ENCODE measurements at places on chromosomes 11 and 22.

DNA sequence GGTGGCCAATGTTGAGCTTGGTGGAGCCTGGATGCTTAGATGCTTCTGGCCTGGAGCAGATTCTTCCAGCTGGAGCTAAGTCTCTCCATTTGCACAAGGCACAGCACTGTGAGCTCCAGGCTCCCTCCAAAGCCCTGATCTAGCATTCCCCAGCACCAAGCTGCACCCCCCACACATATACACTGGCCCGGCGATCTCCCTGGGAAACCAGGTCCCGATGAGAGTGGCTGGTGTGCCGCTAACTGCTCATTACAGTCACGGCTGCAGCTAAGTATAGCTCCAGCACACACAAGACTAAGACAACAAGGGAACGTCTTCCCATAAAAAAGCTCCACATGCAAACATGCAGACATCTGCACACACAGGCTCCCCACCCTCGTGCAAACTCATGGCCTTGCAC lies 17.6 kb downstream of the KCNC1 start:
- no peak for DNase-seq

DNA sequence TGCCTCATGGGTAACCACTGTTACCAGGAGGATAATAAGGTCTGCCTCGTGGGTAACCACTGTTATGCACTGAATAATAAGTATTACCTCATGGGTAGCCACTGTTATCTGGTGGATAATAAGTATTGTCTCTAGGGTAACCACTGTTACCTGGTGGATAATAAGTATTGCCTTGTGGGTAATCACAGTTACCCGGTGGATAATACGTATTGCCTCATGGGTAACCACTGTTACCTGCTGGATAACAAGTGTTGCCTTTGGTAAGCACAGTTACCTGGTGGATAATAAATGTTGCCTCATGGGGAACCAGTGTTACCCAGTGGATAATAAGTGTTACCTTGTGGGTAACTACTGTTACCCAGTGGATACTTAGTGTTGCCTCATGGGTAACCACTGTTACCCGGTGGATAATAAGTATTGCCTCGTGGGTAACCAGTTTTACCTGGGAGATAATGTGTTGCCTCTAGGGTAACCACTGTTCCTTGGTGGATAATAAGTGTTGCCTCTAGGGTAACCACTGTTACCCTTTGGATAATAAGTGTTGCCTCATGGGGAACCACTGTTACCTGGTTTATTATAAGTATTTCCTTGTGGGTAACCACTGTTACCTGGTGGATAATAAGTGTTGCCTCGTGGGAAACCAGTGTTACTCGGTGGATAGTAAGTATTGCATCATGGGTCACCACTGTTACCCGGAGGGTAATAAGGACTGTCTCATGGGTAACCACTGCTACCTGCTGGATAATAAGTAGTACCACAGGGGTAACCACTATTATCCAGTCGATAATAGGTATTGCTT lies 10.6 kb upstream of the NXPE4 start:
- DNase-seq = no peak

DNA sequence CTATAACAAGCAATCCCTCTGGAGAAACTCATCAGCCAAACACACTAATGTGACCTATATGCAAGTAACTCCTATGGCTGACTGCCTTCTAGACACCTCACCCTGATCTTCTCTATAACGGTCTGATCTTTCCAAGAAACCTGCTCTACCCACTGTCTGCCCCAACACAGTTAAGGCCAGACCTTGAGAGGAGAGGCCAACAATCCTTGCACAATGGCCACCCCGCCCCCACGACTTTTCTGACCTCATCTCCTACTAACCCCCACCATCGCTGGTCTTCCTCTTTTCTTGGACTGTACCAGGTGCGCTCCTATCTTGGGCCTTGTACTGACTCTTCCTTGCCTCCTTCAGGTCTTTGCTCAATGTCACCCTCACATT lies 12.5 kb downstream of the HIRA start:
- DNase-seq = no peak

DNA sequence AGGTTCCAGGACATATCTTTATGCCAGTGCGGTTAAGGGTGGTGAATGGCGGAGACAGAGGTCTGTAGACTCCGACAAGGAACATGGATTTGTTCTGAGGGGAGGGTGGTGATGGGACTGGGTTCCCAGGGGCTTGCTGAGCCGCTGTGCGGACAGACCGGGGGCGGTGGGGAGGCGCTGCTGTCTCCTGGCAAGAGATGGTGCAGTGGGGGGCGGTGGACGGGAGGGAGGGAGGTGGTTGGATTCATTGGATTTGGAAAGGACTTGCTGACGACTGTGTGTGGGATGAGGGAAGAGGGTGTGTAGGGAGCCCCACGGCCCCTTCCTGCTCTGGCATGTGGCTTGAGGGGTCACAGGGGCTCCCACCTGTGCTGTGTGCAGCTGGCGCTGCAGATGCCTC lies 43.2 kb downstream of the FLRT1 start:
- no peak for DNase-seq

DNA sequence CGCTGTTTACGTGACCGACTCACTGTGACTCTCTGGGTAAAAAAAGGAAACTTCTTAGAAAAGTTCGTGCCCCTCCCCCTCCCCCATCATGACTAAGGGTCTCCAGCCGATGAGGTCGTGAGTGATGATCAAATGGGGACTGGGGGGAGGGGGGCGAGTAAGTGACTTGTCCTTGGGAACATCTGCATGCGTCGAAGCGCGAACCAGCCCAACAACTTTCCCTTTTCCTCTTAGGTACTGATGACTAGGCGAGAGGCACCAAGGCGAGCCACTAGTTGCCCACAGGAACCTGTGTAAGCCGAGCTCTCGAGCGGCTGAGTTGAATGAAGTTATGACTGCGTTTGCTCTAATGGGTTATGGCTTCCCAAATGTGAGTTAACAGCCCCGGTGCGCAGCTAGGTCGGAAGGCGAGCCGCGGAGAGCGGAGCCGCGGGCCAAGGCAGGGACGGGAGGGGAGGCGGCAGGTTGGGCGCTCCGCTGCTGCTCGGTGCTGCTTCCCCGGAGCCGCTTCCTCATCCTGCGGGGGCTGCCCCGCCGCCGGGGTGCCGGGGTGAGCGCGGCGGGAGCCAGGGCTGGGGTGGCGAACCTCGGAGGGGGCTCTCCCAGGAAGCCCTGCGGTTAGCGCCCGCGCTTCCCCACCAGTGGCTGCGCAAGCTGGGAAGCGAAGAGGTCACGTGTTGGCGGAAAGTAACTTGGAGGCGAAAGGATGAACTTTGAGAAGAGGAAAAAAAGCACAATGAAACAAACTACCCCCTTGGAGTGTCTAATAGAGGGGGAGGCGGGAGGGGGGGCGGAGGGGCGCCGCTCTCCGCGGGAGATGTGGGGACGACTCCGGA lies 22.1 kb upstream of the BDNF start:
- DNase-seq = no peak

- DNase-seq = no peak
Observed at GRCh38 chr11:12380565-12381325, 3.4 kb downstream of the PARVA start.

GRCh38 chr11:67062526-67063373 lies 6.1 kb downstream of the RHOD start:
- no peak for DNase-seq

DNA sequence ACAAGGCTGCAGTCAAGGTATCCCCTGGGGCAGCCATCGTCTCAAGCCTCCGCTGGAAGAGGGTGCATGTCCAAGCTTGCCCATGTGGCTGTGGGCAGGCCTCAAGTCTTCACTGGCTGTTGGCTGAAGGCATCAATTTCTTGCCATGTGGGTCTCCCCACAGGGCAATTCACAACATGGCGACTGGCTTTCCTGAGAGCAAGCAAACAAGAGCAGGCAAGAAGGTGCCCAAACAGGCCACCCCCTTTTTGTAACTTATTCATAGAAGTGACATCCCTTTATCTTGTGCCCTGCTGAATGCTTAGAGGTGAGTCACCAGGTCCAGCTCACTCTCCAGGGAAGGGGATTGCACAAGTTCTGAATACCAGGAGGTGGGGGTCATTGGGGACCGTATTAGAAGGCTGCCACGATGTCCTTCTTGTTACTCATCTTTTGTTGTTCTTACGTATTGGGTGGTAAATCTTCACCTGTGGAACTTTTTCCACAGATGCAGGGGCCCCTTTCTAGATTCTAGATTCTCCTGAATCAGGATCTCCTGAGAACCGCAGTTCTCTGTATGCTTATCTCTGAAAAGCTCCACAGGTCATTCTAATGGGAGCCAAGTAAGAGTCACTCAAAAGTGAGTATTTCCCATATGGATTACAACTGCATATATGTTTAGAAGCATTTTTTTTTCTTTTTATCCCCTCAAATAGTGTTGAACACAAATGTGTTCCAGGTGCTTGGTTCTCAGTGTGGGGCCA lies 44.2 kb upstream of the MICAL2 start:
- DNase-seq = no peak

DNA sequence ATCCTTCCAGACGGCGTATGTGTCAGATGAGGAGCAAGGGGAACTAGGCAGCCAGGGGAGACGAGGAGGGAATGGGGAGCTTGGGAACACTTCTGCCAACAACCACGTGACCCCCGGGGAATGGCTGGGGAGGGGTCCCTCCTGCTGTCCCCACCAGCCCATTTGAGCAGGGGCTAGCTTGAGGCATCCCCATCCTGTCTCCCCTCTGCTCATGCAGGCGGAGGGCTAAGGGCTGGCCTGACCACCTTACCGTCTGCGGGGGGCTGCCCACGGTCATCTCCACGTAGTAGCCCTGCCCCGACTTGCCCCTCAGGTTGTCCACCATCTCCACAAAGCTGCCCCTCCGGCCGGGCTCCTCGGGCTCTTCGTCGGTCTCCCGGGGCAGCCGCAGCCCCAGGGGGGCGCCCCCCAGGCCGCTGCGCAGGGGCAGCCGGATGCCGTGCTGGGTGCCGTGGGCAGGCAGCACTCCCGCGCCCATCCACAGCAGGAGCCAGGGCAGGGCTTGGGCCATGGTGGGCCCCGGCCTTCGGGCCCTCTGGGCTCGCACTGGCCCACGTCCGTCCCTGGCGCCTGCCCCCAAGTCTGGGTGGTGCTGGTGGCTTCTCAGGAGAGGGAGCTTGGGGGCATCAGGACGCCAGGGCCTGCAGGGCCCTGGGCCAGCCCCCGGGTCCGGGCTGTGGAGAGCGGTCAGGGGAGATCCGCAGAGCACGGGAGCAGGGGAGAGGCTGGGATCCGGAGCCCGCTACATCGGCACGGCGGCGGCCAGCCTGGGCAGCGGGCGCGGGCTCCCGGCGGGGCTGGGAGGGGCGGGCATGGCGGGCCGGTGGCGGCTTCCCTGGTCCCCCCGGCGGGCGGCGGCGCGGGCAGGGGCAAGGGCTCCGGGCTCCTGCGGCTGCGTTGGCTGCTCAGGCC lies 515 bp downstream of the BACE1 start:
- no peak for DNase-seq

DNA sequence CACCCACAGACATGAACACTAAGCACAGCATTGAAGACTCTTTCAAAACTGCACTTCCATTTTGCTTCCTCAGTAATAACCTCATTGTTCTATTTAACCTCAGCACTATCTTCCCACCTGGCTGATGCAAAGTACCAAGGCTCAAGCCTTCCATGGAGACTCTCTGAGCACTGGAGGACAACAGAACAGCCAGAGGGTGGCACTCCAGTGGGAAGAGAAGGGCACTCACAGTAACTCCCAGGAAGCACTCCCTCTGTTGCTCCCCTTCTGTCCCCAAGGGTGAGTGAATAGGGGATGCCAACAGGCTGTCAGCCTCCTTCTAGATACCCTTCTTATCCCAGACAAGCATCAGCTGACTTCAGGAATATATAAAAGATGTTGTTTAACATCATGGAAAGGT lies 3.5 kb downstream of the ME3 start:
- DNase-seq = no peak

GRCh38 chr22:29011240-29012100 lies 50.2 kb downstream of the C22orf31 start:
- DNase-seq = no peak

DNA sequence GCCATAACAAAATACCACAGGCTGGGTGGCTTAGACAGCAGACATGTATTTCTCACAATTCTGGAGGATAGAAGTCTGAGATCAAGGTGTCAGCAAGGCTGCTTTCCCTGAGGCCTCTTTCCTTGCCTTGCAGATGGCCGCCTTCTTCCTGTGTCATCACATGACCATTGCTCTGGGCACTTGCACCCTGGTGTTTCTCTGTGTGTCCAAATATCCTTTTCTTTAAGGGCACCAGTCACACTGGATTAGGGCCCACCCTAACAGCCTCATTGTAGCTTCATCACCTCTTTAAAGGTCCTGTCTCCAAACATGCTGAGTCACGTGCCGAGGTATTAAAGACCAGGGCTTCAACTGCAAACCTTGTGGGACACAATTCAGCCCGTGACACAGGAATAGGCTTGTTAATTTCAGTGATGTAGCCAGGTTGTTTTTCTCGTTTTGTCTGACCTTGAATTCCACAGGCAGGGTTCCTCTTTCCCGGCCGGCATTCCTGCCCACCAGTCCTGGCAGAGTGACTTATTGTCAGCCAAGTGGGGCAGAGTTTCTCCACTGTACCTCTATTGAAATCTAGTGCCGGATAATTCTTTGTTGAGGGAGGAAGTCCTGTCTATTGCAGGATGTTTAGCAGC lies 100.1 kb downstream of the KCNQ1OT1 start:
- DNase-seq = no peak

- no peak for DNase-seq
Observed at GRCh38 chr11:128862908-128863660, 4.0 kb downstream of the KCNJ1 start.

DNA sequence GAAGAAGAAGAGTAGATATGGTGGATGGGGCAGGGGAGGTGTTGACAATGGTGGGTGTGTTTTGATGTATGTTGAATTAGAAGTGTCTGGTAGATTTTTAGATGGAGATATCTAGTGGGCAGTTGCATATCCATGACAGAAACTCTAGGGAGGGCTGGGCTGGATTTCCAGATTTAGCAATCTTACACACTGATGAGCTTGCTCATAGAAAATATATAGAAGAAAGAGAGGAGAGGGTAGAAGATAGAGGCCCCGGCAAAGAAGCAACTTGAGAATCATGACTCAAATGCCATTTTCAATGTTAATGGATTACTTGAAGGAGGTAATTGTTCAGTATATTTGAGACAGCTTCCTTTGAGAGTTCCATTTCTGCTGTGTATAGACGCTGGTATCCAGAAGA lies 8.2 kb downstream of the REXO2 start:
- no peak for DNase-seq

- no peak for DNase-seq
Observed at GRCh38 chr11:34601609-34602008, 19.3 kb upstream of the EHF start.

GRCh38 chr11:42013656-42014201 lies 554.3 kb upstream of the LRRC4C start:
- no peak for DNase-seq

- no peak for DNase-seq
Observed at GRCh38 chr22:27541836-27542235, 259.7 kb downstream of the MN1 start.

GRCh38 chr11:71397331-71397860 lies 50.8 kb downstream of the DHCR7 start:
- DNase-seq = no peak

GRCh38 chr11:36091256-36091811 lies 147.5 kb downstream of the LDLRAD3 start:
- DNase-seq = no peak

DNA sequence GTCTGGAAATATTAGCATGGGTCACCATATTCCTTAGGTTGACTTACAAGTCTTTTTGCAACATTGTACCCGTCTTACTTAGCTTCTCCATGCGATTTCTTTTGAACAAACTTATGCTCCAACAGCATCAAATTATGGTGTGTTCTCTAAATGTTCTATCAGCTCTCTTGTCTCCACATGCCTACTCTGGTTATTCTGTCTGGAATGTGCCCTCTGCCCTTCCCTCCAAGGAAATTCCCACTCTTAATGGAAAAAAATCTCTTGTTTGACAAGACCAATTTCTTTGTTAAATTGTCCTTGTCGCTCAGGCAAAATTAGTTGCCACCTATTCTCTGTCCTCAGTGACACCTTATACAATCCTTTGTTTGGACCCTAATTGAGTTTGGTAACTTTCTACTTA lies 522.8 kb upstream of the LUZP2 start:
- DNase-seq = no peak
